ENCODE measurements at places on chromosomes 12 and 14.

DNA sequence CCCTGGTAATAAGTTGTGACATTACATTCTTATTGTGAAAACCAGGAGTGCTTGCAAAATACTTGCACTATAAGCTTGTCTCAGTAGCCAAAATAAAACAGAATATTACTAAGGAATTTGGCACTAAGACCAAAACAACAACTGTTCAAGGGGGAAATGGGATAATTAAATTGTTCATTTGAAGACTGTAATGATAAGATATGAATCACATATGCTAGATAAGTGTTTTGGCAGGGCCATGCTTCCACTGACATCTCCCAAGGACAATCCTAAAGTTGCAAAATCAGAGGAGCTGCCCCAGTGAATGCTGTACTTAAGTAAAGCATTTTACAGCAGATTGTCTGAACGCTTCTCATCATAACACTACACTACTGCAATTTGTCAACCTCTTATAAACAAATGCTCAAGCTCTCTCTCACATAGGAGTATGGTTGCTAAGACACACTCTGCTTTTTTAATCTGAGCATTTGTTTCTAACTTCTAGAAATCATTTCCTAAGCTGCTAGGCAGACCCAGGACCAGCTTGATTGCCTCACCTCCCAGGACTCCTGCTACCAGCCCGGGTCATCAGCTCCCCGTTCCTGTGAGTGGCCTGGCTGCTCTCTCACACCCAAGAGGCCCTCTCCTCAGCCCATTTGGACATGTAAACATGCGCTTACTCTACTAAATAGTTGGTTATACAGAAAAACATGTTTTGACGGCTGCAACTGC is 191.5 kb downstream of the PAX9 start:
- no peak for DNase-seq

DNA sequence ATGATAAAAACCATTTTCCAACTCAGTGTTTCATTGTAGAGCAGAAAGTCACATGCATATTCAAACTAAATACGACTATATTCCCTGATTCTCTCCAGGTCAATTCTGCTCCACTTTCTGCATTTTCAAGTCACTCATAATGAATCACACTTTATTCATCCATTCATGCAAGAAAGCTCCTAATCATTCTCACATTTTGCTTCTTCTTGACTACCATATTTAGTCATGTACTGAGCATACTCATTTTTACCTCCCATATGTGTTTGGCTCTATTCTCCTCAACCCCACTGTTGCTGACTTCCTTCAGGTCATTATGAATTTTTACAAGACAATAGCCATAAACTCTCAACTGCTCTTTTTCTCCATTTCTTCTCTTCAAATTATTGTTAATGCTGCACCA is 43.4 kb upstream of the PIK3C2G start:
- DNase-seq: no peak

DNA sequence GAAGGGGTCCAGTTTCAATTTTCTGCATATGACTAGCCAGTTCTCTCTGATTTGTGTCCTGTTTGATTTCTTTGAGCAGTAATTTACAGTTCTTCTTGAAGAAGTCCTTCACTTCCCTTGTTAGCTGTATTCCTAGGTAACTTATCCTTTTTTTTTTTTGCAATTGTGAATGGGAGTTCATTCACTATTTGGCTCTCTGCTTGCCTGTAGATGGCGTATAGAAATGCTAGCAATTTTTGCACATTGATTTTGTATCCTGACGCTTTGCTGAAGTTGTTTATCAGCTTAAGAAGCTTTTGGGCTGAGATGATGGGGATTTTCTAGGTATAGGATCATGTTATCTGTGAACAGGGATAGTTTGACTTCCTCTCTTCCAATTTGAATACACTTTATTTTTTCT is 77.6 kb upstream of the NID2 start:
- no peak for DNase-seq

DNA sequence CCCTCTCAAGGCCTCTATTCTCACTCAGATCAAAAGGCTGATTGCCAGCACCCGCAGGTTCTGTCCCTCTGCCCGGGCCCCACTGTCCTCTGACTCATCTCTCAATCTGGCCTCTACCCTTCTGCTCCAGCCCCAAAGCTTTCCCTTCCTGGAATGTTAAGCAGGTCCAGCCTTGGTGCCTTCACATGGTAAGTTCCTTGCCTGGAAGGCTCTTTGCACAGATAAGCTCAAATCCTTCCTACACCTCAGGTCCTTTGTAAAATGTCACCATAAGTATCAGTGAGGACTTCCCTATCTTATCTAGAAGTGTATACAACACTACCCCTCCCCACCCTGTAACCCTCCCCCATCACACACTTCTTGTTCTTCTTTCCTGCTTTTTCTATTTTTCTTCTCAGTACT is 22.2 kb downstream of the LPCAT3 start:
- no peak for DNase-seq

- no peak for DNase-seq
Observed at GRCh38 chr12:10726945-10727344, 3.8 kb upstream of the YBX3 start.

GRCh38 chr14:70098250-70098809 is 90.4 kb downstream of the SLC8A3 start:
- DNase-seq: no peak

- DNase-seq: no peak
Observed at GRCh38 chr14:61266891-61267740, 14.0 kb downstream of the TMEM30B start.

GRCh38 chr12:123268850-123269249 is 2.8 kb downstream of the CDK2AP1 start:
- no peak for DNase-seq

- no peak for DNase-seq
Observed at GRCh38 chr12:17992002-17992656, 97.9 kb downstream of the RERGL start.

DNA sequence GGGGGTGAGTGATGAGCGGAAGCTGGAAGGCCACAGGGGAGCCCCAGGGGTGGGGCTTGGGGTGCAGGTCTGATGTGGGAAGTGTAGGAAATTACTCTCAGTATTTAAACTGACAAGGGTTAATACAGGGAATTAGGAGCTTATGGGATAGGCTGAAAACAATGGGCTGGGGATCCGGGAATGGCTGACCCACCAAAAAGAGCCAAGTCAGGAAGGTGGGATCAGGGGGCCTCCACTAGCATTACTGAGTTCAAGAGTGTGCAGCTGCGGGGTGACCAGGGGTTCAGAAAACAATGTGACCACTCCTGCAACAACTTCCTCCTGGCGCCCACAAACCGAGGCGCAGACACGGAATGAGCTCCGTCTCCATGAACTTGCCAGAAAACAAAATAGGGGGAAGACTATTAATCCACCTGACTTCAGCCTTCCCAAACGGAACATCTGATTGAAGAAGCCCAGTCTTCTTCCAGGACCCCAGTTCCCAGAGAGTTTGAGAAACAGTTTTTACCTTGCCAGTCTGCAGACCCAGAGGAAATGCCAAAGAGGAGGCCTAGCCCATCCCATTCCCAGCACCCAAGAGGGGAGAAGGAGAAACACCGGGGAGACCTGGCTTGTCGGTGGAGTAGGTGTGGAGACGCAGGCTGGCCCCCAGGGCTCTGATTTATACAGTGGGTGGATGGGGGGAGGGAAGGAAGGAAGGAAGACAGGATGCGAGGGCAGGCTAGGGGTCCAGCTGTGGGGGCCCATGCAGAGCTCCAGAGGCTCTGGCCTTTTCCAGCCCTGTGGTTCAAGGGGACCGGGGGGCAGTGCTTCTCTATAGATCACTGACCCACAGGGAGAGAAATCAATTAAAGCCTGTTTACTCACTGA is 16.5 kb upstream of the YY1 start:
- DNase-seq: no peak

GRCh38 chr12:3042394-3042793 is 34.8 kb upstream of the TSPAN9 start:
- DNase-seq: no peak

DNA sequence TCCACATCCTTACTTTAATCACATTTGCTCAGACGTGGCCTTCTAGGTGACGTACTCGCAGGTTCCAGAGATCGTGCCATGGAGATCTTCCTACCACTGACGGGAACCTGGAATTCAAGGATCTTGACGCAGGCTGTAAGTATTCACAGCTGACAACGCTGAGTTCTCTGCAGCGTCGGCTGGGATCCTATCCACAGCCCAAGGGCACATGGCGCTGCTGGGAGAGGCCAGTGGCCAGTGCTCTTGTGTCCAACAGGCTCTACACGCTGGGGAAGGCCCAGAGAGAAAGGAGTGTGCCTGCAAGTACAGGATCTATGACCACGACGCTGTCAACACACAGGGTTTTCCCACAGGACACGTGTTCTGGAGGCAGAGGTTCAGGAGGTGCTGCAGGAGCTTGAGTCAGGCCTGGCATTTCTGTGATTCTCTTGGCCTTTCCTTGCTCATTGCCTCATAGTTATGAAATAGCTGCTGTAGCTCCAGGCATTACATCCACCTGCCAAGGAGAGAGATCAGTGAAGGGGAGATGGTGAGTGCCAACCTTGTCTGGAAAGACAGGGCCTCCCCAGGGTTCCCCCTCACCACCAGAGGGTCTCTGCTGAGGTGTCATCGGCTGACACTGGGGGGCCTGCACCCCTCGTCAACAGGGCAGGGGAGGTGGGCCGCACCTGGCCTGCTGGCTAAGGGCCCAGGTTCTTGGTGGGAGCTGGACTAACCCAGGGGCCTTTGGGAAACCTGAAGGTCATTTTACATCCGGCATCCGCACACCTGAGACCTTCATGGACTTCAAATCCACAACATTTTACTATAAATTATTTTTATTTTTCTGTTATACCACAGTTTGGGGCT is 21.3 kb downstream of the LRCOL1 start:
- DNase-seq: no peak

DNA sequence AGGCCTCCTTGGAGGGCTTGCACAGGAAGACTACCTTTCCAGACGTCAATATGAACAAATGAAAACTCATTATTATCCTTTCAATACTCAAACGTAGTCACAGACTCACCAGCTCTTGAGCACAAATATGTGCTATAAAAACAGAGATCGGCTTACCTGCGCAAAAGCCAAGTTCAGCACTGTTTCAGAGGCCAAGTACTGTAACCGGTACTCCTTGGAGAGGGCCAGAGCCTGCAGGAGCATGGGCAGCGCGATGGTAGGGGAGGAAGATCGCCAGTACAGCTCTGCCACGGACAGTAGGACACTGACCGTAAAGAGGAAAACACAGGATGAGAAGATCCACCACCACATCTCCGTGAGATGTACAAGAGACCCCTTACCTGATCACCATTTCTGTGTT is 21.6 kb upstream of the CAMKK2 start:
- no peak for DNase-seq

DNA sequence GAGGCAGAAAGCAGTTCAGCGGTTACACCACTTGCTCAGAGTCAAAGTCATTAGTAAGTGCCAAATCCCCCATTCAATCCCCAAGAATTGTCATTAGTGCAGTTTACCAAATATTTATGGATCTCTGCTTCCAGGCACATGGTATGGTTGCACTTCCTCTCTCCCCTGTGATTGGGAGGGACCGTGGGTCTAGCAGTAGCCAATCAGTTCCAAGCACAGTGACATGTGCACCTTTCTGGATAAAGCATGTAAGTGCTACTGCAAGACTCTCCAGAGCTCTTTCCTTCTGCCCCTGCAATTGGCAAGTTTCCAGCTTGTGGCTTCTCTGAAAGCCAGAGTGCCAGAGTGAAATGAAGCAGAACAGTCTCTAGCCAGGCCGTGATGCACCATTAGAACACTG is 85.3 kb upstream of the FLRT2 start:
- no peak for DNase-seq

DNA sequence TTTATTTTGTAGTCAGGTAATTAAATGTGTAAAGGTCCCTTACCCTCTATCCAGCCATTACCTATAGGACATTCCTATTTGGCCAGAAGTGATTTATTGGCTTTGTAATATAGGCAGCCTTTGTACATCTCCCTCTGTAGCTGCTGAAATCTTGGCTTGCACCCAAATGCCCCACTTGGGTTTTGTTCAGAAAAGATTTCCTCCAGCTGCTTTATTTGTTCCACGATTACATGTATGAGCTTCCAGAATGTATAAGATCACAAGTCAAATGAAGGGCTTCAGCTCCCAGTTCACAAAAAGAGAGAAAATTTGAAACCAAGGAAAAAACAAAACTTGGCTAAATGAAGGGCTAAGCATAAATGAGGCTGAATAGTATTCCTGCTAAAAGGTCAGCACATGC is 103.4 kb downstream of the EFCAB11 start:
- DNase-seq: no peak

DNA sequence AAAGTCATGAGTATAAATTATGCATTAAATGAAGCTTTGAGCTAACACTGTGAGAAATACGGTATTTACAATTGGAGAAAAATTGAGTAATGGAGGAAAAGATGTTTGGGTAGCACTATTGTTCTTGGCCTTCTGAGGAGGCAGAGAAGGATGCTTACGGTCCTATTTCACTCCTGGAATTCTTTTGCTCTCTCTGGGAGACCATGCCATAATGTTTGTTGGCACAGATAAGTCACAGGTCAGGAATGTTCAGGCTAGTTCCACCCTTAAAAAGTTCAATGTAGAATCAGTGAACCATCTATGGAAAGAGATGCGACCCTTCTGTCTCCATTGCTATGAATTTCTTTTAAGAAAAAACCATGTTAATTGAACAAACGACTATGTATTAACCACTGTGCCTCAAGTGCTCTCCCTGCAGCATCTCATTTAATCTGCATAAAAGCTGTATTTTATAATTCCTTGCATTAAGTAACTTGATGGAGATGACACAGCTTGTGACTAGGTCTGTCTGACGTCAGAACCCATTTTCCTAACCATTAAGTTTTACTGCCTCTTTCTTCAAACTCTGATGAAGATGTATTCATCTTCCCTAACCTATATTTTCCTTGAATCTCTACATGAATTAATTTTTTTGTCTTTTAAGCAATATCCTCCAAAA is 9.5 kb downstream of the BATF start:
- no peak for DNase-seq

DNA sequence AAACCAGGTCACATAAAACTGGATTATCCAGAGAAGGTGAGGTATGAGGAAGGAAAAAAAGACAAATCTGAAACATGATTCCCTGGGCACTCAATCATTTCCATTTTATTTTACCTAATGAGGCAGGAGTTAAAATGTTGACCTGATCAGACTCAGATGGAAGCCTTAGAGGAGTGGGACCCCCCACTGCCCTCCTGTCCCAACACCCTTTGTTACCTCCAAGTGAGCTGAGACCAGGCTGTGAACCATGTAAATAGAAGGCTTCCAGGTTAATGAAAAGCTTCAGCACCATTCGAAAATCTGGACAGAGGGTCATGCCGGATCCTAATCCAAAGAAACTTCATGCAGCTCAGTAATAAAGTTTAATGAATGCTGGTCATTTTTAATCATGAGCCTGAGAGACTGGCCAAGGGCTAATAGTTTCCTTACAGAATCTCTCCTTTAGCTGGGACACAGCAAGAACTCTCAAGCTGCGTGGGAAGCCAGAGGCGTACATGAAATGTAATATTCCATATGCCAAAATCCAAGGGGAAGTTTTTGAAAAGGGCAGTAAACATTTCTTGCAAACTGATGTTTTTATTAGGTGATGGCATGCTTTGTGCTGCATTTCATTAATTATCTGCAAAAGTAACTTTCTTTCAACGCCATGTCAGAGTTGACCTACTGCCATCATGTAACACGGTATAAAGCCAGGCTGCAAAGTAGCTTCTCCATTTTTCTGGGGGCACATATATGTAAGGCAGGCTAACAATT is 183.0 kb downstream of the PAX9 start:
- no peak for DNase-seq

Data from activated T-helper 1 cell treated with anti-CD3 and anti-CD28 coated beads, Interleukin-2, amount 50 U/mL, for 16 hours (primary cell).